ENCODE measurements at places on chromosomes 6 and 20.

DNA sequence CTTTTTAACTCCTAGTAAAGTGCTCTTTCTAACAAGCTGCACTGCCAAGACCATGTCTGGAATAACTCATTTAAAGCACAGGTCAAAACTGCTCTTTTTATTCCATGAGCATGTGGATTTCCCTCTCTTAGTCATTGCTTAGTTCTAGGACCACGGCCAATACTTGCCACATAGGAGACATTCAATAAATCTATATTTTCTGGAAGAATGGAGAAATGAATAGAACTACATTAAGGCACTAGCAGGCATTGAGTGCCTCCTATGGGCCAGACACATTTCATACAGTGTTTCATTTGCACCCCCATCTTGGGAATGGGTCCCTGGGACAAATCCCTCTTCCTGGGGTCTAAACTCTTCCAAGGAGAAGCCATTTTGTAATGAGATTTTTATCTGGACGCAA is 552.8 kb upstream of the CITED2 start:
- DNase-seq = no peak

DNA sequence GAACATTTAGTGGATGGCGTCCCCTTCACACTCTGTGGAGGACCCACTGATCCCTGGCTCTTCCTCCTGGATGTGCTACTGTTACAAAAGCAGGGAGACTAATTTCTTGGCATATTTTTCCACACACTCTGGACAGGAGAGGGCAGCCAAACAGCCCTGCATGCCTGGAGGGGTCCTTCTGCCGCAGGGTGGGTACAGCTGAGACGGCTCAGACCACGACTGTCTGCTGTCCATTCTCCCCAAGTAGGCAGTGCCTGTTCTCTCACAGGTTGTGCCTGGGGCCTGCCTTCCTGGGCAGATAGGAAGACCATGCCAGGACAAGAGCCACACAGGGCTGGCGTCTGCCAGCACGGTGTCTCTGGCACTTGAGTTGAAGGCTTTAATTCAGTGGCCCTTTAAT is 260.1 kb downstream of the FOXC1 start:
- no peak for DNase-seq

DNA sequence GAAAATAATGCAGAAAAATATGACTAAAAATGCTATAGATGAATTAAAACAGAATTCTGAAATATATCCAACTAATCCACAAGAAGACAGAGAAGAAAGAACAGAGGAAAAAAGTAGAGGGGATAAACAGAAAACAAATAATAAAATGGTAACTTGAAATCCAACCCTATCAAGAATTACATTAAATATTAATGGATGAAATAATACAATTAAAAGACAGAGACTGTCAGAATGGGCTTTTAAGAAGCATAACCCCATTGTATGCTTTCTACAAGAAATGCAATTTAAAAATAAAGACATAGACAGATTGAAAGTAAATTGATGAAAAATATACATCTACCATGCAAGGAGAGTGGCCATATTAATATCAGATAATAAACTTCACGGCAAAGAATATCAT is 15.4 kb downstream of the NHLRC1 start:
- no peak for DNase-seq

DNA sequence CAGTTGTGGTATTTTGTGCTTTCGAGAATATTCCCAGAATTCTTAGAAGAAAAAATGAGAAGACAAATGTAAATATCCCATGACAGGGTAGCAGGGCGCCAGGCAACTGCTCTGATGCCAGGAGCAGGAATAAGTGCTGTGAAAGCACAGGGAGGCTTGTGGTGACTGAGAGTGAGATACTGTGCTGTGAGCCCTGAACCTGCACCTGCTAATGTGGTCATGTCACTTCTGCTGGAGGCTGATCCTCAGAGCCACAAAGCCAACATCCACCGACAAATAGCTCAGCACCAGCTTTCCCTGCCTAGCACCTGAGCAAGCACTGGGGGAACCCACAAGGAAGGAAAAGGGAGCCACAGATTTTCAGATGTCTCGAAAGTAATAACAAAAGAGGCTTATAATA is 368.6 kb upstream of the CDH4 start:
- no peak for DNase-seq

DNA sequence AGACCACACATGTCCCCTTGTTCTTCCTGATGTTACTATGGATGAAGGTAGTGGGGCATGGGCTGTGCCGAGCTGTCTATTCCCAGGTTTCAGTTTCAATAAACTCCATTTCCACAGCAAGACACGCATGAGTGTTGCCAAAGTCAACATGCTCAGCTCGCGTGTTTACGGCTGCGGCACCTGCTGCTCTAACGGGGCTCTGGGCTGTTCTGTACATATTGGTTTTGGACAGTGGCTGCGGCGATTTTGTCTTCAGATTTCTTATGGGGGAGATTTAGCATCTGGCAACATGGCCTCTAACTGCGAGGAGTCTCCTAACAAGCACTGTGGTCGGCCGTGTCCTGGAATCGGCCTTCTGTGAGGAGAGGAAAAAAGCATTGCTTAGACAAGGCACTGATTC is 58.6 kb downstream of the TMEM242 start:
- no peak for DNase-seq

DNA sequence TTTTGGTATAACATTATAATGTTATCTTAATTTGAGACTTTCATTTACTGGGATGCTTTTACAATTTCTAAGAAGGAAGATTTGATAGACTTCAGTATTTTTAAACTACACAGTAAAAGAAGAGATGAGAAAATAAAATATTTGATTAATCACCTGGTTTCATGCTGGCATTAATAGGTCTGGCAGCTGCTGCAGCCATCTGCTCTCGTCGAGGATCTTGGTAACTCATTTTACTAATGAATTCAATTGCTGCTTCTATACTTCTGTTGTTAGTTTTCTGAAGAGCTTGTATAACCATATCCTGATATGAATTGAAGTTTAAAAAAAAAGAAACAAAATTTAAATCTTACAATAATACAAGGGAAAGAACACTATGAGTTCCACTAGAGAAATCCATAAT is 23.0 kb downstream of the LATS1 start:
- DNase-seq = no peak

DNA sequence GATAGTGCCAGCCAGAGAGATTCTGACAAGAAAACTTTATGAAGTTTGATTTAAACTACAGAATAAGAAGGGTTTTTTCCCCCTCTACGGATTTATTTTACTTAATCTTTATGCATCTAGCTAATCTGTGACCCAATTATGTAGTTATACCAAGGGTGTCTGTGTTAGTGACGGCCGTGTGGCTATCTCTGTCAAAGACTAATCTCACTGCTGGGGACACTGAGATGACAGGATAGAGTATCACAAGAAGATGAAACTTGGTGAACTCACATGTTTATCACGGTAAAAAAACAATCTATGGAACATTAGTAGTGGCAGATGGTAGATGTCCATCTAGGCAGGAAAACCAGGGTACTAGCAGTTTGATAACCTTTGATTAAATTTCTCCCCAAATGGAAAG is 149.7 kb downstream of the AHI1 start:
- no peak for DNase-seq

GRCh38 chr6:92706976-92707375 is 712.4 kb downstream of the EPHA7 start:
- DNase-seq = no peak

DNA sequence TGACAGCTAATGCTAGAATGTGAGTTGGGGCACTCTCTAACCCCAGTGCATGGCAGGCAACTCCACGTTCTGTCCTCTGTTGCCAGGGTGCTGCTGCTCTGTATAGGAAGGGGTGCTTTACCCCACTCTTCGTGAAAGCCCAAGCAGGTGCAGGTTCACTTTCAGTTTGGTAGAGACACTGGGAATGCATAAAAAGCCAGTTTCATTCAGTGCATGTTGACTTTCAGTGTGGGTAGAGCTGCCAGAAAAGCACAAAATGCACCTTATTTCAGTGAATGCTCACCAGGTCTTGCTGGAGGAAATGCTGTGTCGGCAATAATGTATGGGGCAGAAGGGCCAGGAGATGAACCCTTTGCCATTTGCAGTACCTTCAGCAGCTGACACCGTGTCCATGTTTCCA is 62.1 kb upstream of the ADGRB3 start:
- no peak for DNase-seq

GRCh38 chr6:138285800-138286199 is 67.5 kb upstream of the PBOV1 start:
- DNase-seq = no peak

DNA sequence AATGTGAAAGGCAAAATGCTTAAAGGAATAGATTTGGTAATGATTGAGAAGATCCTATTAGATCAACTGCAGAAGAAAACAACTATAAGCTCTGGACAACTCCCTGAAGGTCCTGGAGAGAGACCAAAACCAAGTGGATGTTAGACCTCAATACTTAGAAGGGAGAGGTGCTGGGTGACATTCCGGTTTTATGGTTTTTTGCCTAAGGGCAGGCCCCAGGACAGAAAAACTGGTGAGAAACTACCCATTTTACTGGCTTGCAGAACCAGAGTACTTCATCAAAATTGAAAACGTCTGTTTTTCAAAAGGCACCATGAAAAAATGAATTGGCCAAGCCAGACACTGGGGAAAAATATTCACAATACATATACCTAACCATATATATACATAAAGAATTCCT is 26.3 kb downstream of the SAMHD1 start:
- DNase-seq = no peak

GRCh38 chr6:132364306-132365074 is 36.8 kb downstream of the MOXD1 start:
- DNase-seq = no peak

DNA sequence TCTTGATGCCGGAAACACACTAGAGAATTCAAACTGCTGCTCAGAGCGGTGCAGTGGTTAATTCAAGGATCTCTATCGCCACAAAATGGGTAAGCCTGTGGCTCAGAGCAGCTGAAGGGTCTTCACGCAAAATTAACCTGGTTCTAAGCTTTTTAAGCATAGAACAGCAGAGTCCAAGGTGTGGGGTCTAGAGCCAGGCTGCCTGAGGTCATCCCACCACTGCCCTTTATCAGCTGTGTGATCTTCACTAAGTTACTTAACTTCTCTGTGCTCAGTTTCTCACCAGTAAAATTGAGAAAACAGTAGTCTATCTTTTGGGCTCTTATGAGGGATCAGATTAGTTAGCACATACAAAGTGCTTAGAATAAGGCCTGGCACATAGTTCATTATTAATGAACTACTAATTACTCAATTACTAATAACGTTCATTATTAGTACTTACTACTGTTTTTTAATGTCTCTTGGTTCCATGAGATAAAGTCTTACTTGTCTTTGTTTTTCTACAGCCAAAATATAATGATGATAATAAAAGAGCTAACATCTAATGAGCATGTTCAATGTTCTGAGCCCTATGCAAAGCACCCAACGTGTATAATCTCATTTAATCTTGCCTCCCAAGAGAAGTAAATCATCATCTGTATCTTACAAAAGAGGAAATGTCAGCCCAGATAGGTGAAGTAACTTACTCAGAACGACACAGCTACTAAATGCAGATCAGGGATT is 92.9 kb downstream of the NFATC2 start:
- no peak for DNase-seq

DNA sequence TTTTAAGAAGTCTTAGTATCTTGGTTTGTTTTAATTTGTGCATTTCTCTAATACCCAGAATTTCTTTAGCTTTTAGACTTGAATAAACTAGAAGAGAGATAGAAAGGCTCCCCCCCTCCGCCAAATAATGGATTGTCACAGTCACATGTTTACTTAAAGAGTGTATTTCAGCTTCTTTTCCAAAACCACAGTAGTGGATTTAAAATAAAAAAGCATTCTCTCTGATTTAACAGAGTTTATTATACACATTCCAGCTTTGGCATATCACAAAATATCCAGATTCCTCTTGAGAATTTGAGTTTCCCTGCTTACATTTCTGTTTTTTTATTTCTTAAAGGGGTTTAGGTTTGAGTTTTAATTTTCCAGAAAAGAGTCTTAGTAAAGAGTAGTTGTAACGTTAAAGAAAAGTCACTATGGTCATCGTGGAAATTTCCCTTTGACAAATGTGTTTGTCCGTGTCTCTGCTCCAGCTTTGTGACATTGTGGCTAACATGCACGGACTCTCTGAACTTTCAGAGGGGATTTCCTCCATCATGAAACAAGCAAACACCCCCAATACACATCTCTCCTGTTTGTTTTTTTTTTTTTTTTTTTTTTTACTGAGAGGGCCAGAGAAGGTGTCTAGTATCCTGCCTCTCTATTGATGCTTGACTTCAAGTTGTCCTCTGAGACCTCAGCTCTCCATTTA is 113.5 kb upstream of the SUPT3H start:
- DNase-seq = no peak

GRCh38 chr6:150686566-150686965 is 86.9 kb downstream of the PLEKHG1 start:
- DNase-seq = no peak

- DNase-seq = no peak
Measured at GRCh38 chr6:141467881-141468280, 664.8 kb upstream of the GJE1 start.
